Subcutaneous preadipocyte (primary cell): ENCODE measurements at places on chromosomes 7 and 10. TPM values are rescaled to one million over a fixed set of nuclear protein-coding genes. Genes with fewer than 3 reads are reported as not detected.

MRPS24 gene
- 85.8 and 97.7 TPM in 2 replicates for total RNA-seq

SPOCK2 gene
- under 0.01 and 0.20 TPM in 2 replicates for total RNA-seq

CC2D2B gene
- total RNA-seq, result under 0.01 TPM in 1 of 2 replicates, not detected in the other

SPDYE5 gene
- total RNA-seq, result not detected in 2 replicates

FAM25G gene
- not detected in 2 replicates for total RNA-seq

CYP2C19 gene
- not detected in 2 replicates for total RNA-seq

EPO gene
- not detected in 2 replicates for total RNA-seq

TAS2R4 gene
- 1.4 and 1.5 TPM in 2 replicates for total RNA-seq

PLXDC2 gene
- 0.37 and 0.39 TPM in 2 replicates for total RNA-seq

TCF7L2 gene
- total RNA-seq, result 5.5 and 10.8 TPM in 2 replicates

CNOT4 gene
- 10.7 and 16.0 TPM in 2 replicates for total RNA-seq

HOXA4 gene
- 1.4 and 1.5 TPM in 2 replicates for total RNA-seq

CALD1 gene
- total RNA-seq, result 127 and 158 TPM in 2 replicates

ABCA13 gene
- total RNA-seq, result not detected in 2 replicates

DNAJC12 gene
- total RNA-seq, result 1.8 and 2.7 TPM in 2 replicates

ANKRD30A gene
- total RNA-seq, result not detected in 2 replicates

NEUROG3 gene
- total RNA-seq, result not detected in 2 replicates

ABCC2 gene
- total RNA-seq, result 12.1 and 22.7 TPM in 2 replicates

CYP2E1 gene
- under 0.01 and 0.39 TPM in 2 replicates for total RNA-seq

SIRT1 gene
- total RNA-seq, result 11.0 and 12.5 TPM in 2 replicates

LEP gene
- under 0.01 TPM in 1 of 2 replicates, not detected in the other for total RNA-seq

TIAL1 gene
- 39.3 and 44.4 TPM in 2 replicates for total RNA-seq

TYW1 gene
- 12.5 and 13.7 TPM in 2 replicates for total RNA-seq

MAT1A gene
- not detected in 2 replicates for total RNA-seq

ARHGEF5 gene
- 1.8 and 2.0 TPM in 2 replicates for total RNA-seq

CALY gene
- total RNA-seq, result not detected in 2 replicates

PSMC2 gene
- total RNA-seq, result 166 and 193 TPM in 2 replicates

FAM241B gene
- not detected in 2 replicates for total RNA-seq

SLC26A3 gene
- not detected in 2 replicates for total RNA-seq

SRRM3 gene
- total RNA-seq, result 0.98 and 1.1 TPM in 2 replicates

STAG3 gene
- total RNA-seq, result 0.73 and 1.6 TPM in 2 replicates

RBM20 gene
- not detected in 2 replicates for total RNA-seq

MBL2 gene
- not detected in 2 replicates for total RNA-seq

TMEM270 gene
- total RNA-seq, result not detected in 2 replicates

APBB1IP gene
- 2.9 and 12.9 TPM in 2 replicates for total RNA-seq

LRIT1 gene
- total RNA-seq, result not detected in 2 replicates

ADAM12 gene
- total RNA-seq, result 142 and 180 TPM in 2 replicates
